HT-29 (cell line): ENCODE measurements at places on chromosomes 12 and 14. TPM values are rescaled to one million over a fixed set of nuclear protein-coding genes. Genes with fewer than 3 reads are reported as not detected.

Gene AKAP6
- total RNA-seq = 0.50 and 1.3 TPM in 2 replicates

Gene HOXC4
- 4.0 and 6.8 TPM in 2 replicates for total RNA-seq

Gene C14orf180
- total RNA-seq = 0.38 and 1.5 TPM in 2 replicates

Gene RFX4
- total RNA-seq = not detected in 2 replicates

Gene SSPN
- total RNA-seq = 3.2 and 10.6 TPM in 2 replicates

Gene SOAT2
- total RNA-seq = 0.15 and 0.23 TPM in 2 replicates

GRCh38 chr14:102537981-102538601, 28.5 kb upstream of the ANKRD9 start:
- no peak for DNase-seq

GRCh38 chr12:53200458-53201176, 6.4 kb downstream of the ITGB7 start:
- DNase-seq = no peak

- peak; percentile 80 for DNase-seq
Measured at GRCh38 chr12:28998662-28999120, 150.4 kb upstream of the FAR2 start.

GRCh38 chr14:104434214-104435076, 145.1 kb upstream of the C14orf180 start:
- DNase-seq = no peak

GRCh38 chr14:102590667-102591099, 1.8 kb upstream of the RCOR1 start:
- DNase-seq = peak; percentile 57

GRCh38 chr12:449203-449602, 10.5 kb upstream of the B4GALNT3 start:
- no peak for DNase-seq

- DNase-seq = no peak
Measured at GRCh38 chr12:104565606-104566243, 109.0 kb downstream of the CHST11 start.

GRCh38 chr12:108567406-108568337, 5.3 kb downstream of the ISCU start:
- no peak for DNase-seq
